Kasumi-1 (cell line): ENCODE measurements at places on chromosomes 11 and 22.

GRCh38 chr22:49962751-49963646 lies 2.4 kb downstream of the PIM3 start:
- no peak for DNase-seq

GRCh38 chr11:78208257-78209165 lies 19.8 kb downstream of the USP35 start:
- no peak for DNase-seq

- no peak for DNase-seq
These were observed 13.4 kb downstream of the VWCE start for GRCh38 chr11:61281581-61282250.

GRCh38 chr11:114821621-114822412 lies 143.5 kb downstream of the NXPE2 start:
- no peak for DNase-seq

GRCh38 chr11:62088331-62088933 lies 35.4 kb upstream of the INCENP start:
- no peak for DNase-seq

DNA sequence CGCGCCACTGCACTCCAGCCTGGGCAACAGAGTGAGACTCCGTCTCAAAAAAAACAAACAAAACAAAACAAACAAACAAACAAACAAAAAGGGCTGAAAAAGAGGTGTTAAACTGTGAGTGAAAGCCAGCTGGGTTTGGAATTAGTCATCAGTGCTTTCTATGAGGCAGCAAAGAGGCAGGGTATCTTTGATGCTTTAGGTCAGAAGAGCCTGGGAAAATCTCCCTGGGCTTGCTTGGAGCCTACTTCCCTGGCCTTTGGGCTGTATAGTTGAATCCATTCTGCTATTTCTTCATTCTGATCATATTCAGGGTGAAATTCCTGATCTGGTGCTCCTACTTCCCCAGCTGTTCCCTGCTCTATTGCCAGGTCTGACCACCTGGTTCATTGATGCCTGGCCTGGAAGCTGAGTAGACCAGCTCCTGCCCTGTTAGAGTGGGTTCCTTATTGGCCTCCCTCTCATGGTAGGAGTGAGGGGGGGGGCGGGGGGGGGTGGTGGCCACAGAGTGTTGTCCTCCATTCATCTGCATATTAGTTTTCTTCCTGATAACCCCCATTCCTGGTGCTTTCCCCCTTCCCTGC lies 65.6 kb downstream of the INSC start:
- no peak for DNase-seq

- no peak for DNase-seq
These were observed 68.2 kb downstream of the ENDOD1 start for GRCh38 chr11:95157824-95158223.

DNA sequence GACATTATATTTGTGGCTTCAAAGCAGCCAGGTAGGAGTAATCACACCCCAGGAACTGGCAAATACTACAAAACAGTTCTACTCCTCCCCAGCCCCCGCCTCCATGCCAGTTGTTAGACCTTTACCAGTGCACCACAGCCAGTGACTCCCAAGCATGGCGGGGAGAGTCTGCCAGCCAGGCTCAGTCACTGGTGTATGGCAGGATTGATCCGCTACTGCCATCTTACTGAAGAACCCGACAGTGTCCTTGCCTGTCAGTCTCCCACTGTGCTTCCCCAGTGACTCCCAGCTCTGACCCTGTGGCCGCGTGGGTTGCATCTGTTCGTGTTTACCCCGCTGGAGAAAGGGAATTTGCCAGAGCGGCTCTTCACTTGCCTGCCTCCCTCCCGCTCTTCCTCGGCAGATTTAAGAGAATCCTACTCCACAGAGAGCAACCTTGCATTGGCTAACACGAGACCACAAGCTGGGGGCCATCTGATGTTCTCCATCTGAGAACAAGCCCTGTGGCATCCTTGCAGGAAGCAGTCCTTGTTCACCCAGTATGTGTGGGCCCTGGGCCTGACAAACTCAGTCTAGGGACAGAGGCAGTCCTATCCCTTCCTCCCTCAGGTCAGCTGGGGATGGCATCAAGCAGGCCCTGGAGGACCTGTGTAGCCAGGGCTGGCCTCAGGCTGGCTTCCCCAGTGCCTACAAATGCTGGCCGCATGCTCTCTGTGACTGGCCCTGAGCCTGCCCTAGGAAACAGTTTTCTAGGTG lies 33.1 kb downstream of the GNAZ start:
- DNase-seq: no peak

GRCh38 chr22:49724030-49724892 lies 103.4 kb downstream of the BRD1 start:
- peak; percentile 9 for DNase-seq

- no peak for DNase-seq
These were observed 23.4 kb upstream of the GRAMD4 start for GRCh38 chr22:46596819-46597218.

DNA sequence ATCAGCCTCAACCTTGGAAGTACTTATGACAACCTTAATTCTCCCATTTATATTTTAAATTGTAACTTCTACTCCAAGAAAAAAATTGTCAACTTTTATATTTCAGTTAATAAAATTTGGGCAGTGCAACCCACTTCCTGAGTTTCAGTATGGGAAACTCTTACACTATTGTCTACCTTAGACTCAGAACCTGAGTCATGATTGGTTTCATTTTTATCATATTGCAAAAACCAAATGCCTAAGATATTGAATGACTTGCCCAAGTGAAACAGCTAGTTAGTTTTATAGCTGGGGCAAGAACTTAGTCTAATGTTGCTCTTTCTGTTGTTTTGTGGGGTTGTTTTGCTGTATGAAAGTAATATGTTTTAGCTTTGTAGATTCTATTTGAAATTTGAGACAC lies 334.0 kb upstream of the ARHGAP42 start:
- no peak for DNase-seq

DNA sequence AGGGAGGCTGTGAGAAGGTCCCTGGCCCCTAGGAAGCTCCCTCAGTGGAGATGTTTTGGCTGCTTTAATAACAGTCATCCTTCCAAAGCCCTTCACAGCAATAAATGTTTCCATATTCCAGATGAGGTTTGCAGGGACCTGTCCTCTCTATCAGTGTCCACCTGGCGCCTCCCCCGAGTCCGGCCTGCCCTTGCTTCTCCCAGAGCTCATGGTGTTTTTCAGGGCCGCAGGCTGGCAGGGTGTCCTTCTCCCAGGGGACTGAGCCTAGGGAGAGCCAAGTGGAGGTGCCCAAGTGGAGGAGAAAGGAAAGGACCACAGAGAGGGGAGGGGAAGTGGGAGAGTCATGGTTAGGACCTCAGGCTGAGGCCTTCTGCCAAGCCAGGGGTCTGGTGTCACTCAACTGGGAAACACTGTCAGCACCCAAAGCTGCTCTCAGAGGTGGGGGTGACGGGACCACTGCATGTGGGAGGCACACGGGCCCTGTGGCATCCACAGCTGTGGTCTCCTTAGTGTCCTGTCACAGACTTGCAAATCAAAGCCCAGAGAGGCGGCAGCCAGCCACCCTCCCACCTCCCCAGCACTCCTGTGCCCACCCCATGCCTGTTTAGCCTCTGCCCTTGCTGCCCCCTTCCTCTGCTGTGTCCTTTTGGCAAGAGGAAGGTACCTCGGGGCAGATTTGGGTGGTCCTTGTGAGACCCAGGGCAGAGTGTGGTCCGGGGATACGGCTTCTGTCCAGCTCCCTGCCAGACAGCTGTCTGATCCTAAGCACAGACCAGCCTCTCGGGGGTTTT lies 6.4 kb downstream of the DERL3 start:
- no peak for DNase-seq

GRCh38 chr11:2553886-2554285 lies 109.1 kb downstream of the KCNQ1 start:
- DNase-seq: no peak
